ENCODE measurements at places on chromosomes 13 and 19.

DNA sequence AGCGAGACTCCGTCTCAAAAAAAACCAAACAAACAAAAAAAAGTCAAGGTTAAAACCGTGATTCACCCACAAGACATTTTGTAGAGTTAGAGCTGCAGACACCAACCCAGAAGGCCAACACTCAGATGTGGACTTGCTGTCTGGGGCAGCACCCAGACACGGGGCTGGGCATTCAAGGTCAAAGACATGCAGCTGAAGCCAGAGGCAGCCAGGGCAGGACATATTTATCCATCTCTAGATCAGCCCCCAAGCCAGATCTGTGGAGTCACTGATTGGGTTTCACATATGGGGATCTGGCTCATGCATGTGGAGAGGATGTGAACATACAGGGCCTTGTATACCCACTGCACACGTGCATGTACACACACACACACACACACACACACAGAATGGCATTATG is 3.6 kb downstream of the KLK15 start:
- no peak for DNase-seq

- no peak for DNase-seq
Measured at GRCh38 chr19:33727331-33727998, 69.2 kb upstream of the KCTD15 start.

- DNase-seq: no peak
Measured at GRCh38 chr13:73141292-73141771, 82.5 kb downstream of the KLF5 start.

GRCh38 chr13:112464720-112465119 is 88.6 kb downstream of the SPACA7 start:
- no peak for DNase-seq

DNA sequence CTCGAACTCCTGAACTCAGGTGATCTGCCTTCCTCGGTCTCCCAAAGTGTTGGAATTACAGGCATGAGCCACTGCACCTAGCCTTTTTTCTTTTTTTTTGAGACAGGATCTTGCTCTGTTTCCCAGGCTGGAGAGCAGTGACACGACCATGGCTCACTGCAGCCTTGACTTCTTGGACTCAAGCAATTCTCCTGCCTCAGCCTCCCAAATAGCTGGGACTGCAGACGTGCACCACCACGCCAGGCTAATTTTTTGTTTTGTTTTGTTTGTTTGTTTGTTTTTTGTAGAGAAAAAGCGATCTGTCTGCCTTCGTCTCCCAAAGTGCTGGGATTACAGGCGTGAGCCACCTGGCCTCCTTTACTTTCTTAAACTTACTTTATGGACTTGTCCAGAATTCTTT is 6.5 kb upstream of the SIN3B start:
- no peak for DNase-seq

DNA sequence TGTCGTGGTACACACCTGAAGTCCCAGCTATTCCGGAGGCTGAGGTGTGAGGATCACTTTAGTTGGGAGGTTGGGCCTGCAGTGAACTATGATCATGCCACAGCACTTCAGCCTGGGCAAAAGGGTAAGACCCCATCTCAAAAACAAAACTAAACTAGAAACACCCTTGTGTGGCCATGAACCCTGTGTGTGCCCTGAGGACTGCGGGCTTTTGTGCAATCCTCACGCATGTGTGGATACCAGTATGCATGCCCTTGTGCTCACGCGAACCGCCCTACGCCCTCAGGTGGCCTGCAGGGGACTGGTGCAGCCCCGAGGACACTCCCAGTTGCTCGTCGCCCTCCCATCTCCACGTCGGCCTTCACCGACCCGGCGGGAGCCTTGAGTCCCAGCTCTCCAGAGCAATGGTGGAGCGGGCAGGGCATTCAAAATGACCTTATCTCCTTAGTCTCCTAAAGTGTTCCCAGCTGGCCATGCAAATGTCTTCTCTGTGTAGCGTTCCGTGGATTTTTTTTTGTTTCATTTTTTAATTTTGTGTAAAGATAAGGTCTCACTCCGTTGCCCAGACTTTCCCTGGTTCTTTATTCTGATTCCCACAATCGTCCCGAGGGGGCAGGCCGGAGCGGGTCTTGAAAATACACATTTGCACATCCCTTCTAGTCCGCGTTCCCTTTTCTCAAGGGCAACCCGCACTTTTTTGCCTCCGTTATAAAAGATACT is 868 bp upstream of the EGLN2 start:
- DNase-seq: no peak

DNA sequence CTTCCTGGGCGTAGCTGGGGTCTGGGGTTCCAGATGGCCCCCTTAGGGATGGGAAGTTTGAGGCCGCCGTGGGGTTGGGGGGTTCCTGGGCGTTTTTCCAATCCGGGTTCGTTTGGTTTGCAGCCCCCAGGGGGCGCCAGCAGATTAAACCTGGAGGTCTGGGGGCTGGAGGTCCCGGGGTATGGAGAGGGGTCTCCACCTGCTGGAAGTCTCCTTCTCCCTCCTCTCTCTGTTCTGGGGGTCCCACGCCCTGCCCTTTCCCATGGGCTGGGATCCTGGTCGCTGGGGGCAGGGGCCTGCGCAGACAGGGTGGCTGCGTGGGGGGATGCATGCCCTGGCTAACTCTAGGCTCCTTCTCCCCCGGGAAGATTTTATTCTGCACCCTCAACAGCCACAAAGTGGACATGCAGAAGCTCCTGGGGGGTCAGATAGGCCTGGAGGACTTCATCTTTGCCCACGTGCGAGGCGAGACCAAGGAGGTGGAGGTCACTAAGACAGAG is 899 bp downstream of the GIPC3 start:
- DNase-seq: no peak

DNA sequence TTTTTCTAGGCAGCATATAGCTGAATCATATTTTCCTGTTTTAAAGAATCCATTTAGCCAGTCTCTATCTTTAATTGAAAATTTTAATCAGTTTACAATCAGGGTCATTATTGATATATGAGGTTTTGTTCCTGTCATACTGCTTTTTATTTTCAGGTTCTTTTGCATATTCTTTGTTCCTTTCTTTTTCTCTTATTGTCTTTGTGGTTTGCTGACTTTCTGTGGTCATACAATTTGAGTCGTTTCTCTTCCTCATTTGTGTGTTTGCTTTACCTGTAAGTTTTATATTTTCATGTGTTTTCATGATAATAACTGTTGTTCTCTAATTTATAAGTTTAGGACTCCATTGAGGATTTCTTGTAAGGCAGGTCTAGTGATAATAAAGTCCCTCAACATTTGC is 812.6 kb downstream of the DACH1 start:
- DNase-seq: no peak

GRCh38 chr13:53127373-53127772 is 98.8 kb downstream of the OLFM4 start:
- DNase-seq: no peak

DNA sequence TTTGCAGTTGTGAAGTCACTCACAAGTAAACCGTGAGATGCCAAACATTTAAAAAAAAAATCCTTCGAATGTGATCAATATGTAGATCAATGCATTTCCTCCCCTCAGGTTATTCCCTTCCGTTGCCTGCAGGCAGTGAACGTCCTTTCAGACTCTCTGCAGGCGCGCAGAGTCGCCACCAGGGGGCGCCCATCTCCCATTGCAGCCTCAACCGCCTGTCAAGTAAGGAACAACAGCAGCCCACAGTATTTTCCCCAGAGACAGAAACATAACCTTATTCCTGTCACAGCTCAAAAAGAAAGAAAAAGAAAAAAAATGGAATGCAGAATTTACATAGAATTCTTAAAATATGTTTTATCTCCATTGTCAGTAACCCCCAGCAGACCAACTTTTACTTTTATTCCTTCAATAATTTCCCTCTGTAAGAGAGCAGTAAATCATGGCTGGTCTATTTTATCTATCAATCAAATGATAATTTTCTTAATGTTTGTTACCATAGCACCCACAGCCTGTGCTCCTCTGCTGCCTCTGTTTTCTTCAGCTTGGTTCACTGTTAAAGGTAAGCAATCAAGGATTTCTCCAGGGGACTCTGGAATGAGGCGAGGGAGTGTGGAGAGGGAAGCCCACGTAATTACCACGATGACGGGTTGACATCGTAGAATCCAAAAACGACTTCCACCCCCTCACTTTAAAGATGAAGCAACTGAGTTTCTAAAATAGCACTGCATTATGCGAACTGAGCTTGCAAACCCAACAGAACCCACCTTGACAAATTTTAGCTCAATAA is 637.6 kb upstream of the ARGLU1 start:
- no peak for DNase-seq

GRCh38 chr13:21980049-21980448 is 309.2 kb downstream of the FGF9 start:
- no peak for DNase-seq

- DNase-seq: no peak
Measured at GRCh38 chr13:113643593-113643992, 14.4 kb downstream of the ATP4B start.

GRCh38 chr13:26934096-26934495 is 173.5 kb upstream of the GPR12 start:
- DNase-seq: no peak

GRCh38 chr19:15025217-15025616 is 24.1 kb upstream of the CASP14 start:
- DNase-seq: no peak

DNA sequence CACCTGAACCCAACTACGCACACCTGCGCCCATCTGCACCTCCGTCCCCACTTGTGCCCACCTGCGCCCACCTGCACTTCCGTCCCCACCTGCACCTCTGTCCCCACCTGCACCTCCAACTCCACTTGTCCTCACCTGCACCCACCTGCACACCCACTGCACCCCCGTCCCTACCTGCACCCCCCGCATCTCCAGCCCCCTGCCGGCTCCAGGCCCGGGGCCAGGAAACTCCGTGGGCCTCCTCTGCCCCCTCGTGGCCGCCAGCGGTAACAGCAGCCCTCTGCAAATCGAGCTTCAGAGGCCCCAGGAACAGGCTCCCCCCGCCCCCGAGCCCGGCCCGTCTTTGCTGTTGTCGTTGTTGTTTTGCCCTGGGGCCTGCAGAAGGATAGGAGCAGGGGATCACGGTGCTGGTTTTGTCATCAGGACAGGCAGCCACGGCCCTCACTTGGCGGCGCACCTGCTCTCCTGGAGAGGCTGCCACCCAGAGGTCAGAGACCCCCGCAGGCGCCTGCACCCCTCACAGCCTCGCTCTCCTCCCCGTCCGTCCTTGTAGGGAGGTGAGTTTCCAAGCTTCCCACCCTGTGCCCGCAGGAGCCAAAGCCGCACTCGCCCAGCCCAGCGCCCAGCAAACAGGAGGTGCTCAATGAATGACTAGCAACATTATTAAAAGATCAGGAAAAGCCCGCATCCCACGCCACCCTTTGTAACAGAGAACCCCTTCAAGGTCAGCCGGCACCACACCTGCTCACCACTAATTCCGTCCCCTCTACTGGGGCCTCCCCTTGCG is 65.4 kb downstream of the GNG7 start:
- no peak for DNase-seq

- no peak for DNase-seq
Measured at GRCh38 chr13:20840568-20840967, 62.0 kb downstream of the XPO4 start.

- DNase-seq: no peak
Measured at GRCh38 chr19:42601811-42602443, 7.2 kb upstream of the CEACAM8 start.

- no peak for DNase-seq
Measured at GRCh38 chr13:111861766-111862366, 205.1 kb upstream of the SOX1 start.

GRCh38 chr19:31545777-31546176 is 196.5 kb upstream of the TSHZ3 start:
- no peak for DNase-seq

- no peak for DNase-seq
Measured at GRCh38 chr13:87123987-87124784, 547.0 kb upstream of the SLITRK5 start.

- no peak for DNase-seq
Measured at GRCh38 chr19:42529248-42529764, 1.0 kb upstream of the CEACAM1 start.

DNA sequence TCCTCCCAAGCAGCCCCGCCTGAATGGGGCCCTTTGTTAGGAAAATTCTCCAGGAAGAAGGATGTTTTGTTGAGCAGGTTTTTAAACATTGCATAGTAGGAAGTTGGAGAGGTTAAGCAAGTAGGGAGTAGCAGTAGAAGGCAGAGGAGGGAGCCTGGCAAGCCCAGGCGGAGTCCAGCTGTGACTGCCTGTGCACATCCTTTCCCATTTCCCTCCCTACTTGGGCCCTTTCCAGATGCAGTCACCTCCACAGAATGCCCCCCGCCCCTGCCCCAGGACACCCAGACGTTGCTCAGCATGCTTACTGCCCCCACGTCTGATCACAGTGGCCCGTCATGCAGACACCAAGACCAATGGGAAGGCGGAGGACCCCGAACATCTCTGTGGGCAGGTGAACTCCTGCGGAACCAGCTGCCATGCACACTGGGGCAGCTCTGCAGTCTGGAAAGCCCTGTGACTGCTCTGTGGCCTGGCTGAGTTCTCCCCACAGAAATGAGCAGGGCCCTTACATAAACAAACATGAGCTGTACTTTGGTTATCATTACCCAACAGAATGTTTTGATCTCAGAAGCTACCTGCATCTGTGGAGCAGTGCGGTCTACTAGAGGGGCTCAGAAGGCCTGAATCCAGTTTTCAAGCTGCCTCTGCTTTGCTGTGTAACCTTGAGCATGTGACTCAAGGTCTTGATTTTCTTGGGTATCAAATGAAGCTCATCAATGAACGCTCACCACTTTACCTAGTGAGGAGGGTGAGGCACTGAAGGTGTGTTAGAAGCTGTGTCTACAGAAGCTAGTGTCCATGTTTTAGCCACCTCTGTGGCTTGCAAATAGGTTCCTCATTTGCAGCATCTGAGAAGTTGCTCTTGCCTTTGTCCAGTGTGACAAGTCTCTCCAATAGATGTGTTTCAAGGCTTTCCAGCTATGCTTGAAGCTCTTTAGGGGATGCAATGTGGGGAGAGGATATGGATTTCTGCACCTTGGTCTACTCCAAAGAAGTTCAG is 84.2 kb downstream of the TNFRSF19 start:
- DNase-seq: no peak

- DNase-seq: no peak
Measured at GRCh38 chr19:18725841-18726770, 42.6 kb downstream of the CRTC1 start.
